ENCODE measurements at places on chromosomes 1 and 21. TPM values are rescaled to one million over a fixed set of nuclear protein-coding genes. Genes with fewer than 3 reads are reported as not detected.

DNA sequence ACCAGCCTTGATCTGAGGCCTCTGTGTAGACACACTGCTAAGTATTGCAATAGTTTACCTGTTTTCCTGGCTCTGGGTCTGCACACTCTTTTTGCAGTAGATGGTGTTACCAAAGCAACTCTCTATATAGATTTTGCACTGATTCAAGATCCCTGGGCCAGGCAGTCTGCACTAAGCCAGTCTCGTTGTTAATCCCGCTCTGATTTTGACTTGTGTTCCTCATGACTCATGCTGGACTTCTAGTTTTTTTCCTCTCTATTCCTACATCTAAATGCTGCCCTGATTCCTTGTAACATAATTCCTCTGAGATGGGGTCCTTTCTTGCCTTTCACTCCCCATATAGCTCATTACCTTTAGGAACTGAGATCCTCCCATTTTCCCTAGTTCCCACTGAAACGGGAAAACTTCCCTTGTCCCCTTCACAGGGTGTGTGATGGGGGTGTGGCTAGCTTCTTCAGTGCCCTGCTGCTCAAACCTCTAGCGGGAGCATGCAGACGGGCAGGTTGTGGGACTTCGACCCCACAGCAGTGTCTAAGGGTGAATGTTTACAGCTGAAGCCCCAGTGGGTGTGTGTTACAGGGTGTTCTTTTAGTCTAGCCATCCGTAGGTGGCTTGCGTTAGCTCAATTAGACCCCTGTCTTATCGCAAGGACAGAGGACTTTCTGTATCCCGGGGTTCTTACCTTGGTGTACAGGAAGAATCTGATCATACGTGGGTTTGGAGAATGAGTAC, 106.5 kb upstream of the RAB3GAP2 start:
- H3K4me1 ChIP-seq = no peaks in the 10 kb centered on the region
- no peak overlapping the region for H3K4me3 ChIP-seq
- H3K36me3 ChIP-seq = no peaks in the 10 kb centered on the region
- DNase-seq = no peak

- H3K4me1 ChIP-seq = no peaks in the 10 kb centered on the region
- H3K27me3 ChIP-seq = no peaks in the 10 kb centered on the region
- DNase-seq = no peak
- no peak overlapping the region for H3K27ac ChIP-seq
- no peaks in the 10 kb centered on the region for H3K36me3 ChIP-seq
- H3K4me3 ChIP-seq = no peak overlapping the region
These were observed 113.7 kb downstream of the ZNF281 start for GRCh38 chr1:200296091-200296661.

DNA sequence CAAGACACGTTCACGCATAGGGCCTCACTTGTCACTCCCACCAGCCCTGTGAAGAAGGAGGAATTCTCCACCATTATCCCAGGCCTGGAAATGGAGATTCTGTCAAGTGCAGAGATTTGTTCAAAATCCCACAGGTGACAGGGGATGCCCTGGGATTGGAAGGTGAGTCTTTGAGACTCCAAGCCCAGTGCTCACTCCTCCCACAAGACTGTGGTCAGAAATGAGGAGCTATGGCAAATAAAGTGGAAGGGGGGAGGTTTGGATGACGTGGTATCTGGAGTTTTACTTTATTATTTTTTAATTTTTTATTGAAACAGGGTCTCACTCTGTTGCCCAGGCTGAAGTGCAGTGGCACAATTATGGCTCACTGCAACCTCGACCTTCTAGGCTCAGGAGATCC, 12.8 kb upstream of the FOXO6 start:
- peaks cover 16% of the 10 kb centered on the region for H3K27me3 ChIP-seq
- no peak for DNase-seq
- no peak overlapping the region for H3K4me3 ChIP-seq
- H3K4me1 ChIP-seq = peaks cover 5% of the 10 kb centered on the region
- no peaks in the 10 kb centered on the region for H3K36me3 ChIP-seq

DNA sequence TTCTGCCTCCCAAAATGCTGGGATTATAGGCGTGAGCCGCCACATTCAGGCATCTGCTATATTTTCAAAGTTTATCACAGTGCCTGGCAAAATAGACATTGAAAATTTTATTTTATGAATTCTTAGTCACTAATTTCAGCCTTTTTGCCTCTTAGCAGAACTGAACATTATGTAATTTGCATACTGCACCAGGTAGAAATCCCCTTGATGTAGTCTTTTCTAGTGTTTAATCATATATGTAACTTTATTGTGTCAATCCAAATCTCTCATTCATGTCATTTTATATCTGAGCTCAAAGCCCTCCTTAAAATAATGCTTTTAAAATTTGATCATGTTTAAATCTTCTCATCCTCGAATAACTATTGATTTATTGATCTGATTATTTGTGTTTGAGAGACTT, 19.2 kb downstream of the WDTC1 start:
- DNase-seq = no peak
- H3K36me3 ChIP-seq = no peaks in the 10 kb centered on the region
- H3K27me3 ChIP-seq = no peaks in the 10 kb centered on the region
- H3K4me1 ChIP-seq = peaks cover 32% of the 10 kb centered on the region
- peak overlapping the region; percentile 83 for H3K27ac ChIP-seq
- peak overlapping the region; percentile 62 for H3K4me3 ChIP-seq

GRCh38 chr1:178725466-178726086, 532 bp downstream of the RALGPS2 start:
- H3K4me3 ChIP-seq = peak overlapping the region; percentile 78
- peak; percentile 28 for DNase-seq
- H3K27me3 ChIP-seq = peaks cover 14% of the 10 kb centered on the region
- H3K4me1 ChIP-seq = peaks cover 18% of the 10 kb centered on the region
- no peaks in the 10 kb centered on the region for H3K36me3 ChIP-seq

GRCh38 chr1:115330480-115331013, 7.5 kb downstream of the NGF start:
- no peak overlapping the region for H3K27ac ChIP-seq
- no peak overlapping the region for H3K4me3 ChIP-seq
- no peak for DNase-seq
- H3K27me3 ChIP-seq = peaks cover 32% of the 10 kb centered on the region
- H3K36me3 ChIP-seq = no peaks in the 10 kb centered on the region

DNA sequence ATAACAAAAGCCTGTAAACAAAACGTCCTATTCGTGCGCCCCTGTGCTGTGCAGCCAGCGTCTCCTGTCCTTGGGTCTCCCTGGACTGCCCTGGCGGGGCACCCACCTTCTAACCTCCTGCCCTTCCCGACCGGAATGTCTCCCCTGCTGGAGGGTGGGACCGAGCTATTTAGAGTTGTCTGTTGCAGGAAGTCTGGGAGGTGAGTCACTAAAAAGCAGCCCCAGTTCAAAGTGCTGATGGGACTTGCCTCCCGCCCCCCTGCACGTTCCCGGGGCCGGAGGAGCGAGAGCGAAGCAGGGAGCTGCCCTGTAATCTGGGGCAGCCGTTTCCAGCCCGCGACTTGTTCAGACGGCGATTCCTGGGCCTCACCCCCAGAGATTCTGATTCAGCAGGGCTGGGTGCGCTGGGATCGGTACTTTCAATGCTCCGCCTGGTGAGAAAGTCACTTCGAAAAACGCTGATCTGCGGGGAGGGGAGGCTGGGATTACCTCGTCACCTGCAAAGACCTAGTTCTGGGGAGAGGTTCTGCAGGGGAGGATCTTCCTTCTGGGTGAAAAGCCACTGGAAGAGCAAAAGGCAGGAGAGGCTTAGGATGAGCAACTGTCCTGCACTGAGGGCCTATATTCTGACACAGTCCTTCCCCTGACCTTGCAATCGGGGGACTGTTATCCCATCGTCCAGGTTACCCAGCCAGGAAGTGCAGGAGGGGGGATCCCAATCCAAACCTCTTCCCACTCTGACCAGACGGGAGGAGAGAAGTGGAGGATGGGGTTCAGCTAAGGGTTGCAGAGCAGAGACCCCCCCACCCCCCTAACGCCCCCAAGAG, 1.2 kb upstream of the DHRS3 start:
- DNase-seq = peak; percentile 88
- H3K4me3 ChIP-seq = peak overlapping the region; percentile 95
- H3K27ac ChIP-seq = peak overlapping the region; percentile 92

- no peak overlapping the region for H3K27ac ChIP-seq
- H3K27me3 ChIP-seq = no peaks in the 10 kb centered on the region
- H3K4me1 ChIP-seq = peaks cover 11% of the 10 kb centered on the region
- no peak for DNase-seq
- no peaks in the 10 kb centered on the region for H3K36me3 ChIP-seq
- H3K4me3 ChIP-seq = no peak overlapping the region
These were observed 59.2 kb downstream of the KRTAP19-8 start for GRCh38 chr21:30979054-30979453.

- H3K36me3 ChIP-seq = peaks cover 67% of the 10 kb centered on the region
- H3K27me3 ChIP-seq = no peaks in the 10 kb centered on the region
- H3K27ac ChIP-seq = peak overlapping the region; percentile 90
- peak; percentile 73 for DNase-seq
- H3K4me1 ChIP-seq = peaks cover 62% of the 10 kb centered on the region
These were observed 9.0 kb downstream of the SH2D2A start for GRCh38 chr1:156807627-156808026.

DNA sequence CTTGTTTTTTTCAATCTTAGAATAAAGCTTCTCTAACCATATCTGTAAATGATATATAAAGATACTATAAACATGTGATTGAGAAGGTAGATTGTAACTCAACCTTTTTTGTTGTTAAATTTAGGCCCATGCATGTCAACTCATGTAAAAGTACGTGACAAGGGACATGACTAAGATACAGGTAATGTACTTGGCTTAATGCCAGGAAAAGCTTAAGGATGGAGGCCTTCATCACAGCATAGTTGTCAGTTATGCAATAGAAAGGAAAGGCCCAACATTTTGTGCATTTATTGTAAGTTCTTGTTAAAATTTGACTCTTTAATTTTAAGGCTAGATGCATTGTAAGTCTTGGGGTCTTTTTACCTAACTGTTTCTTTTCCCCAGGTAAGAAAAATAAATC, 305.1 kb downstream of the LTN1 start:
- H3K4me3 ChIP-seq = no peak overlapping the region
- H3K27me3 ChIP-seq = no peaks in the 10 kb centered on the region
- no peak for DNase-seq
- no peaks in the 10 kb centered on the region for H3K4me1 ChIP-seq
- H3K27ac ChIP-seq = no peak overlapping the region
- H3K36me3 ChIP-seq = no peaks in the 10 kb centered on the region

- DNase-seq = peak; percentile 50
- H3K4me1 ChIP-seq = no peaks in the 10 kb centered on the region
- H3K27me3 ChIP-seq = no peaks in the 10 kb centered on the region
- H3K27ac ChIP-seq = no peak overlapping the region
These were observed 18.8 kb upstream of the MAP1LC3C start for GRCh38 chr1:242017580-242018233.

DNA sequence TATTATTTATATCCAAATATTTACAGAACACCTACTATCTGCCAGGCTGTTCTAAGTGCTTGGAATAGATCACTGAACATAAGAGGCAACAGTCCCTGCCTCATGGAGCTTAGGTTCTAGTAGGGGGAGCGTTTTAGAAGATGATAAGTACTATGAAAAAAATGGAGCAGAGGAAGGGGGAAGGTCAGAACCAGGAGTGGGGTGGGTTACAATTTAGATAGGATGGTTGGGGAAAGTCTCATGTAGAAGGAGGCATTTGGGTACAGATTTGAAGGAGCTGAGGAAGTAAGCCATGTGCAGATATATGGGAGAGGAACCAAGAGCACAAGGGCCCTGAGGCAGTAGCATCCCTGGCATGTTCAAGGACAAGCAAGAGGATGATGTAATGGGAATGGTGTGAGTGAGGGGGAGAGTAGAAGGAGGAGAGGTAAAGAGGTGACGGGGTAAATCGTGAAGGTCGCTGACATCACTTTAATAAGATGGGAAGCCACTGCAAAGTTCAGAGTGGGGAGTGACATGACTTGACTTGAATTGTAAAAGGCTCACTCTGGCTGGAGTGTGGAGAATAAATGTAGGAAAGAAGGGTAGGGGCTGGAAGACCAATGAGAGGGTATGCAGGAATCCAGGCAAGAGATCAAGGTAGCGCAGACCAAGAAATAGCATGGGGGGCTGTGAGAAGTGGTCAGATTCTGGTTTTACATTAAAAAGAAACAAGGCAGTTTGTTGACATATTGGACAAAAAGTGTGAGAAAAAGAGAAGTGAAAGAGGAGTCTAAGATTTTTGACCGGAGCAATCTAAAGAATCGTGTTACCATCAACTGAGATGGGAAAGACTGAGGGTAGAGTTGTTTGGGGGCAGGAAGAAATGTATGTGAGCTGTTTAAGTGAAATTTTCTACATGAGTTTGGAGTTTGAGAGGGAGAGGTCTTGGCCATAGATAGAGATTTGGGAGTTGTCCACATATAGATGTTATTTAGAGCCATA, 92.6 kb downstream of the LPAR3 start:
- no peak overlapping the region for H3K4me3 ChIP-seq
- H3K4me1 ChIP-seq = no peaks in the 10 kb centered on the region
- H3K27ac ChIP-seq = no peak overlapping the region
- H3K36me3 ChIP-seq = no peaks in the 10 kb centered on the region
- no peak for DNase-seq

GRCh38 chr1:83900524-83900923, 98.4 kb downstream of the TTLL7 start:
- no peaks in the 10 kb centered on the region for H3K4me1 ChIP-seq
- H3K36me3 ChIP-seq = no peaks in the 10 kb centered on the region
- no peak overlapping the region for H3K4me3 ChIP-seq

DNA sequence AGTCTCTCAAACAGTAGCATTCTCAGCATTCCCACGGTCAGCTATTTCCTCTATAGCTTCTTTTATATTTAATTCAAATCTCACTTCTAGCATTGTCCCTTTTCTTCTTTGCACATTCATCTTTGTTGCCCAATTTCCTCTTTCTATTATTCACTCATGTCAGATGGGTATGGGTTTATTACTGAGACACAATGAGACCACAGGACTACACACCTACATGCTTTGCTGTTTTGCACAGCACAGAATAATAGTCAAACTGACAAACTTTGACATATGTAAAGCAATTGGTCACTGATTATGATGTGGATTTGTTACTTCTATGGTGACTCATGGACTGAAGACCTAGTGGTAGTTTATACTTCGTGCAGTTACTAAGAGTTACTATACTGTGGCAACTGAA, 5.8 kb upstream of the CD1C start:
- peaks cover 2% of the 10 kb centered on the region for H3K36me3 ChIP-seq
- H3K4me1 ChIP-seq = peaks cover 14% of the 10 kb centered on the region
- no peak for DNase-seq
- no peak overlapping the region for H3K27ac ChIP-seq
- H3K4me3 ChIP-seq = no peak overlapping the region
- H3K27me3 ChIP-seq = peaks cover 22% of the 10 kb centered on the region

DNA sequence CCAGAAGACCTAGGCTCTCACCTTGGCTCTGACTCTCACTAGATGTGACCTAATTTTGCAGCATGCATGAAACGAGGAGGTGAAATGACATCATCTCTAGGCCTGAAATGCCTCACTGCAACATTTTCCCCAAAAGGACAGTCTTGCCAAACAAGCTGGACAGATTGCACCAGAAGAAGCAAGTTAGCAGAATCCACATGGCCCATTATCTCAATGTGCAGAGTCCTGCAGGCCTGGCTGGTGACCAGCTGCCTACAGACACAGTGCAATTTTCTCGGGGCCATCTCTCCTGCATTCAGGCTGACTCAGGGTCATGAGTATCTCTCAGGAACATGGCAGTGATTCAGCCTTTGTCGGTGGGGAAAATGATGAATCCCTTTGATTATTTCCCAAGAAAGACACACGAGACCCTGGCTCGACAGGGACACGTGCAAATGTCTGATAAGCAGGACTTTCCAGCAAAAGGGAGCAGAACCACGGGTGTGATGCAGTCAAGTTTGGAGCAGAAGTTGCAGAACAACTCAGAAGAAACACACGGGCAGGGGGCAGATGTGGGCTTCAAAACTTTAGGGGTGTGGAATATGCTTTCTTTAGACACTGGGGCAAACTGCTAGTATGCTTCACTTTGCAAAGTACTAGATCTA, 38.7 kb downstream of the TRIM67 start:
- no peak overlapping the region for H3K4me3 ChIP-seq
- H3K27ac ChIP-seq = no peak overlapping the region
- peaks cover 11% of the 10 kb centered on the region for H3K4me1 ChIP-seq
- H3K27me3 ChIP-seq = peaks cover 5% of the 10 kb centered on the region
- DNase-seq = no peak
- no peaks in the 10 kb centered on the region for H3K36me3 ChIP-seq

The C1QA gene
- not detected for total RNA-seq

The HAO2 gene
- total RNA-seq = not detected

All from activated CD4-positive, alpha-beta memory T cell treated with anti-CD3 and anti-CD28 coated beads for 36 hours (primary cell).